ENCODE measurements at places on chromosomes 4 and X.

DNA sequence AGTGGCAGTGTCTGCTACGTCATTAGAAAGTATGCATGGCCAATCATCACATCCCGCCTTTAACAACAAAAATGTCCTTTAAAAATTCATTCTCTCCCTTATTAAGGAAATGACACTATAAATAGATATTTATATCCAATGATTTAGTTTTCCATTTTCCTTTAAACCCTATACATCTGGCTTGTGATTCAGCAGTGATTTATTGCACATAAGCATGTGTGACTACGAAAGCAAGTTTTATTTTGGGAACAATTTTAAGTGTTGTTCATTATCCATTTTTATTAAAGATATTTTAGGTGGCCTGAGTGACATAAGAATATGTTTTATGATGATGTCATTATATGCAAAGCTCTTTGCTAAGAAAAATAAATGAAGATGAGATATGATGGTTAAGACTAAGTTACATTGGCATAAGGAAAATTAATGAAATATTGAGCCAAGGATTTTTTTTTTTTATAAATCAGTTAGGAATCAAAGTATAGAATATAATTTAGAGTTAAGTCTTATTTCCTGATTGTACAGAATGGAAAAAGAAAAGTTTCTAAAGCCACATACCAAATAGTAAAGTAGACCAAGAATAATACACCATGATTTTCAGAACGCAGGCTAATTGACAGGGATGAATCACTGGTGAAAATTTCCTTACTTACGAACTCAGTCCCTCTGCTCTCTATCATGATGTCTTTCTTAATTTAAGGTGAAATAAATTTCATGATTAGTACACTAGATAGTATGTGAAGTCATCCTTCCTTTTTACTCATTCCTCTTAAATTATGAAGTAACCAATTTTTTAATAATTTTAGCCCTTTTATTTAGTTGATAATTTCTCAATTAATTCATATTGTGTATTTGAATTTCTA lies 822.4 kb downstream of the FAT4 start:
- DNase-seq, result no peak

GRCh38 chrX:41946989-41947612 lies 23.7 kb upstream of the CASK start:
- DNase-seq, result no peak

DNA sequence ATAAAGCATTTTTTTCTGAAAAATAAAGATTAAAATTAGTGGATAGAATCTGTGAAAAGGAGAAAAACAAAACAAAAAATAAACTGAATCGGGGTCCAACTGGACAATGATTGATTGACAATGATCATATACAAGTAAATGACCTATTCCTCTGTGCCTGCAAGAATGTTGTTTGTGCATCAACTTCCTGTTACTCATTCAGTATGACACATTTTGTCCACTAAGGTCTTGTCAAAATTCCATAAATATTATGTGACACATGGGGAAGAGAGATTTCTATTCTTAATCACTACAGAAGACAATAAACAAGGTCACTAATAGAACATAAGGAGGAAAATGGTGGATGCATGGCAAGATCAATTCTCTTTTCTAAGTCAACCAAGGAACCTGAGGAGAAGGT lies 54.9 kb downstream of the F8 start:
- no peak for DNase-seq

GRCh38 chrX:71366674-71367256 lies 608 bp downstream of the TAF1 start:
- DNase-seq, result no peak

DNA sequence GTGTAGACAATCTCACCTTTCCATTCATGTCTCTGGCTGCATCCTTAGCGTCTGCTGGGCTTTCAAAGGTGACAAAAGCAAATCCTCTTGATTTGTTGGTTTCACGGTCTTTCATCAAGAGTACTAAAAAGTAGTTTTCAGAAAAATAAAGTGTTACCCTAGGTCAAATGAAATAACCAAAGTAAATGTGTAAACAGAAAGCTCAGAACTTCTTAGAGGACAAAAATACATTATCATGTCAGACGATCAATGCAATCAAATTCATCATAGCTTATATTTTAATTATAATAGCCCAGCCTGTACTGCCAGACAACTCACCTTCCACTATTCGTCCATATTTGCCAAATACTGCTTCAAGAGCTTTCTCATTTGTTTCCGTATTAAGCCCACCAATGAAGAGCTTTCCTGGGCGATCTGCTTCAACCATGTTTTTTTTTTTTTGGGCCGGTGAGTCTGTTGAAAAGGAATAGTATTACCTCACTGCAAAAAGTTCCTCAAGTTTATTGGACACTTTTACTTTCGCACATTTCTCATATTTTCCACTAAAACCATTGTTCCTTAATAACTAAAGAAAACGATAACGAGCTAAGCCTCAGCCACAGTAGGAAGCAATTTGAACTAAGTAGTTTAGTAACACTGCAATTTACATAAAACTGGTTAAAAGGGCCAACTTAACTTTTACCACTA lies 1.4 kb downstream of the RBMX start:
- no peak for DNase-seq

DNA sequence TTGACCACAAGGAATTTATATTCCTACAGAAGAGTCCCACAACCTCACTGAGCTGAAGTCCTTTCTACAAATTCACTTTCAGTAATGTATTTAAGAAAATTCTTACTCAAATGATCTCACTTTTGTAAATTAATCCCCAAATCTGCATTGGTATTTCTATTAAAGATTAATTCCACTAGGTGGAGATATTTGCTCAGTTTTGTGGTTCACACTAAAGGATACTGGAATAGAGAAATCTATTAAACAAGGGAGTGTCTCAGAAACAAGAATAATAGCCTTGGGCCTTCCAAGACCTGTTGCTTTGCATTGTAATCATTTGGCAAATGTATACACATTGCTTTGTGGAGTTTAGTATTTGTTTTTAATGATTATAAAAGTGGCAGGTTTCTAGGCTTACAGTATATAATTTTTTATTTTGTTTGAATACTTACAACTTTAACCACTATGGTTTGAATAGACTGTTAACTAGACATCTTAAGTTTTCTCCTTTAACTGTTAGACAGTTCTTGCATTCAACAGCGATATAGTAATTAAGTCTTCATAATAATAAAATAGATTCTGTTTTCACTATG lies 25.9 kb downstream of the CFAP299 start:
- DNase-seq, result no peak

DNA sequence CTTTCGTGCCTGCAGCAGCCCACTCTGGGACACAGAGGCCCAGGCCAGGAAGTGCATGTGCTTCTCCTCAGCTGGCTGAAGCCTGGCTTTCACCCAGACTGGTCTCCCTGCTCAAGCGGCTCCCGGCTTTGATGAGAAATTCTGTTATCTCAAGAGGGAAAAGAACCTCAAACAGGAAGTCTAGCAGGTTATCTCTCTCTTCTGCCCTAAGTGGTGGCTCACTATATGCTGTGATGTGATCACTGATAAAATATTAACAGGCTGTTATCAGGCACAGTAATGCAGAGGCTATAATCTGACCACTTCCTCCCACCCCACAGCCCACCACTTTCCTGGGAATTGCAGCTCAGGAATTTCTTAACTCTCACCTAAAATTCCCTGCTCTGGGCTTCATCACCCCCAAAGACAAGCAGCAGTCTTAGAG lies 13.3 kb downstream of the CLDN2 start:
- DNase-seq, result no peak
